CD4-positive, alpha-beta T cell treated with Interferon alpha-2 for 1 hour (primary cell): ENCODE measurements at places on chromosomes 2 and 18.
A peak's percentile ranks its signal among the peaks of the same experiment; 100 is the strongest.

- peak; percentile 52 for DNase-seq
Observed at GRCh38 chr2:226798422-226799210, 1.0 kb downstream of the IRS1 start.

GRCh38 chr18:2513616-2514015 is 57.7 kb downstream of the METTL4 start:
- no peak for DNase-seq

GRCh38 chr2:54329482-54330161 is 73.6 kb upstream of the TSPYL6 start:
- no peak for DNase-seq

- no peak for DNase-seq
Observed at GRCh38 chr2:8059794-8060193, 622.1 kb upstream of the ID2 start.
